Testis (tissue), 5 donors: ENCODE measurements at places on chromosomes 13 and 19. TPM values are rescaled to one million over a fixed set of nuclear protein-coding genes. Genes with fewer than 3 reads are reported as not detected.

GRCh38 chr19:36973844-36974195 lies 57.7 kb downstream of the ZNF568 start:
- no peaks in the 10 kb centered on the region for H3K27me3 ChIP-seq
- H3K4me1 ChIP-seq: peaks cover 7% of the 10 kb centered on the region
- peak overlapping the region; percentile 76 for H3K4me3 ChIP-seq

DNA sequence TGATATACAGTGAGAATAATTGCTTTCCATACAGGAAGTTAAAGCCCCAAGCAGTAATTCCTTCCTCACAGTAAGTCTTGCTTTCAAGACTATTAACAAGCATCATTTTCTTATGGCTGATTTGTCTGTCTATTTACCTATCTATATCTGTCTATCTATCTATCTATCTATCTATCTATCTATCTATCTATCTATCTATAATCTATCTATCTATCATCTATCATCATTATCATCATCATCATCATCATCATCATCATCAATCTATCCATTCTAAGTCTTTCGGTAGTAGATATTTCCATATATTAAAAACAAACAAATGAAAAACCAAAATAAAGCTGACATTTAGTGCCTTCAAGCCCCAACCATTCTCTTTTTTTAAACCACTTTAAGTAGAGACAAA lies 224.4 kb upstream of the RXFP2 start:
- H3K36me3 ChIP-seq: no peaks in the 10 kb centered on the region
- no peak overlapping the region for H3K4me3 ChIP-seq
- no peaks in the 10 kb centered on the region for H3K4me1 ChIP-seq
- no peaks in the 10 kb centered on the region for H3K27me3 ChIP-seq
- DNase-seq: no peak

GRCh38 chr13:77874406-77874805 lies 44.2 kb downstream of the EDNRB start:
- no peak for DNase-seq
- H3K4me3 ChIP-seq: no peak overlapping the region
- H3K27ac ChIP-seq: no peak overlapping the region

The N4BP2L1 gene
- 8.3 TPM for polyA plus RNA-seq

GRCh38 chr13:51243832-51244231 lies 21.6 kb downstream of the FAM124A start:
- H3K27ac ChIP-seq: no peak overlapping the region
- no peaks in the 10 kb centered on the region for H3K36me3 ChIP-seq
- no peak for DNase-seq
- no peaks in the 10 kb centered on the region for H3K27me3 ChIP-seq
- peaks cover 9% of the 10 kb centered on the region for H3K4me1 ChIP-seq
- H3K4me3 ChIP-seq: no peak overlapping the region

GRCh38 chr13:45195421-45195820 lies 5.4 kb downstream of the KCTD4 start:
- no peak overlapping the region for H3K27ac ChIP-seq
- H3K4me3 ChIP-seq: no peak overlapping the region
- H3K27me3 ChIP-seq: no peaks in the 10 kb centered on the region

GRCh38 chr19:13579388-13580060 lies 73.2 kb upstream of the CACNA1A start:
- no peak overlapping the region for H3K4me3 ChIP-seq
- no peak overlapping the region for H3K27ac ChIP-seq
- no peak for DNase-seq
- H3K27me3 ChIP-seq: no peaks in the 10 kb centered on the region
- H3K4me1 ChIP-seq: no peaks in the 10 kb centered on the region
- H3K36me3 ChIP-seq: no peaks in the 10 kb centered on the region

The PCDH9 gene
- 2.3 TPM for polyA plus RNA-seq

DNA sequence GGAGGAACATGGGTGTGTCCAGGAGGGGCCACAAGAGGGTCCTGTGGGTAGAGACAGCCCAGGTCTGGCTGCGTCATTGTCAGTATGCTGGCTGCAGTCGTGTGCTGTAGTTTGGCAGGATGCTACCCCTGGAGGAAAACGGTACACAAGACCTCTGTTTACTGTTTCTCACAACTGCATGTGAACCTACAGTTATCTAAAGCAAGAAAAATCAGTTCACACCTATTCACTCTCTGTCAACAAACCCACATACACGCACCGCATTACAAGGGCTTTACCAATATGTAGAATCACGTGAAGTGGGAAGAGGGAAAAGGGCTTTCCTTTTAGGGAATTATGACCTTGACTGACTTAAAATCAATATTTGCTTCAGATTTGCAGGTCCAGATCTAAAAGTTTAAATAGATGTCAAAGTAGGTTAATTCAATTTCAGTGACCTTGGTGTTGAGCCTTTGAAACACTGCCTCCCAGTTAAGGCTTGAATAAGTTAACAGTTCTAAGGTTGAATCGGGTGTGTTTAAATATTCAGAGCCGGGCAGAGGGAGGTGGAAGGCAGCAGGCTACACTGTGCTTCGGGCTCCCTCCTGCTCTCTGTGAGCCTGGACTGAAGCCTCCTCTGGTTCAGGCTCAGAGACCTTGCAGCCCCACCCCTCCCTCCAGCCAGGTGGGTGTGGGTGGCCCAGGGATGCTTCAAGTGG lies 17.2 kb upstream of the MCF2L start:
- no peak for DNase-seq
- H3K27me3 ChIP-seq: no peaks in the 10 kb centered on the region
- H3K36me3 ChIP-seq: no peaks in the 10 kb centered on the region
- H3K27ac ChIP-seq: no peak overlapping the region

DNA sequence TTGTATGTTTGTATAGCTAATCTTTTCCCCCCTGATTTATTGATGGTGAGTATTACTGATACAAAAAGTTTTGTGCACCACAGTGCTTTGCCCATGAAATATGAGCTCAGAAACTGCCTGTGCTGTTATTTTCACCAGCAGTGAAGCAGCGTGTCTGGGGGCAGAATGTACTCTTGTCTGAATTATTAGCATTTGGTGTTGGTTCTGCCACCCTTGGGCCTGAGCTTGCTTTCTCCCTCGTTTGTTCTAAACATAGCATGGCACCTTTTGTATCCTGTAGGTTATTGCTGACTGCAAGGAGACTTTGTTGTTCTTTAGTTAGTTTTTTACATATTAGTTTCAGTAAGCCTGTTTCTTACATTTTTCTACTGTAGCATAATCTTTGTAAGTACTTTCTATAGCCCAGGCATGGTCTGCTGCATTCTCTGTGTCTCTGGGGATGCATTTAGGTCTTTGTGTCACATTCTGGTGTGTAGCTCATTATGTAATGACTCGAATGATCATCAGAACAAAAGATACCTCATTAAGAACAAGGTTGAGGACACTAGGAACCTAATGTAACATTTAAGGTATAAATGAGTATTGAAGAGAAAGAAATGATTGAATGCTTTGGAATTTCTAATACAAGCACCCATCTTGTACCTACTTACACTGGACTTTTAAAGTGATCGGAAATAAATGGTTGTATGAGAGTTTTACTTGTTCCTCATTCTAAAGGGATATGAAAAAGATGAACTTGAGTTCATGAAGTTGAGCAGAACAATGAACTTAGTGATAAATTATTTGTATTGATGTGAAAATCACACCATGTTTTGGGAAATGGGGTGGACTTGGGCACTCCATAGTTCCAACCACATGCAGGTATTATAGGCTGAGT lies 50.3 kb upstream of the GPI start:
- H3K27ac ChIP-seq: no peak overlapping the region
- H3K4me1 ChIP-seq: peaks cover 41% of the 10 kb centered on the region
- H3K36me3 ChIP-seq: no peaks in the 10 kb centered on the region
- DNase-seq: no peak

The SLAIN1 gene
- 73.1 TPM for polyA plus RNA-seq

DNA sequence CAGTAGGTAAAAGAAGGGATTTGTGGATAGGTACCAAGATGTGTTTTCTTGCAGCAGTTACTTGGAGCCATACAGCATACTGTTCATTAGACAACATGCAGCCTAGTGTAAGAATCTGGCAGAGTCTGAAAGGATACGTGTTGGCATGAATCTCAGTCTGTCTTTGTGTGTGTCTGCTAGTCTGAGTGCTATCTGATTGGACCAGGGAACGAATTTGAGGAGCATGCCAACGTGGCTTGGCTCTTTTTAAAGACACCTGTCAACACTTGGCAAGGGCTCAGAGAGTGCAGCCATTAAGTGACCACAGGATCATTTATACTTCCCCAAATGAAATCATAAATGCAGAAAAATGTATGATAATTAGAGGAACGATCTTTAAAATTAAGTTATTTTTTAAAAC lies 27.6 kb upstream of the ATXN8OS start:
- DNase-seq: no peak
- no peaks in the 10 kb centered on the region for H3K27me3 ChIP-seq
- no peak overlapping the region for H3K27ac ChIP-seq
- no peak overlapping the region for H3K4me3 ChIP-seq

- no peak overlapping the region for H3K4me3 ChIP-seq
- H3K27me3 ChIP-seq: no peaks in the 10 kb centered on the region
- DNase-seq: no peak
- no peaks in the 10 kb centered on the region for H3K4me1 ChIP-seq
- H3K36me3 ChIP-seq: no peaks in the 10 kb centered on the region
- H3K27ac ChIP-seq: no peak overlapping the region
Measured at GRCh38 chr13:32553720-32554119, 15.1 kb upstream of the N4BP2L2 start.

The ZNF615 gene
- polyA plus RNA-seq: 4.7 TPM

- H3K36me3 ChIP-seq: no peaks in the 10 kb centered on the region
- no peak for DNase-seq
- no peaks in the 10 kb centered on the region for H3K27me3 ChIP-seq
- H3K27ac ChIP-seq: no peak overlapping the region
Measured at GRCh38 chr19:44196772-44197171, 15.6 kb upstream of the ZNF227 start.

DNA sequence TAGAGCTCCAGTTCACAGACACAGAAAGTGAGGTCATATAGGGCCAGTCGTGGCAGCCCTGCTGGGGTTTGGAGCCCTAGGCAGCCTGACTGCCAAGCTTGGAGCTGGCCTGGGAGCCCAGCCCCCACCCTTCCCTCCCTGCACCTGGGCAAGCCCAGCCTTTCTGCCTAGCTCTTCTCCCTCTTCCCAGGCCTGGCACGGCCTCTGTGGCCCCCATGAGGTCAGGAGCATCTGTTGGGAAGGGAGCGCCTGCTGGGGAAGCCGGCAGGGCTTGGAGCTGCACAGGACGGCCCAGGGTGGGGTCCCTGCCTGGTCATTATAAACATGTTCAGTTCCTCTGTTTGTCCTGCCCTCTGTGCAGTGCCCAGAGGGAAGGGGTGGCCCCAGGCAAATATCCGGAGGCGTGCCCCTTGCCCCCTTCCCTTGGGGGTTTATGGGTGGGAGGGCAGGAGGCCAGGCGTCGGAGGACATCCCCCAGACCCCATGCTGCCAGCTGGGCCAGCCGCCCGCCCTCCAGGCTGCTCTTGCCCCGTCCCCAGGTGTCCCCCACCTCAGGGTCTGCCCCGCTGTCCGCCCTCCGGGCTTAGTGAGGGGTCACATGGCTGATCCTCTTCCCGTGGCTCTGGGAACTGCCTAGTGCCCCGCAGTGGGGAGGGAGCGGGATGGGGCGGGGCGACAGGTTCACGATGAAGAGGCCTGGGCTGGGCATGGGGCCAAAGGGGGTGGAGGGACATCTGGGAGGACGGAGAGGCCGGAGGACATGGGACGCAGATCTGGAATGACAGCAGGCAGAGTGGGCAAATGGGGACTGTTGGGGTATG lies 30.0 kb upstream of the NCCRP1 start:
- no peak overlapping the region for H3K27ac ChIP-seq
- no peaks in the 10 kb centered on the region for H3K27me3 ChIP-seq
- no peaks in the 10 kb centered on the region for H3K36me3 ChIP-seq
- H3K4me1 ChIP-seq: peaks cover 13% of the 10 kb centered on the region
- H3K4me3 ChIP-seq: no peak overlapping the region
- DNase-seq: peak; percentile 68

GRCh38 chr19:28234637-28235036 lies 978.3 kb downstream of the UQCRFS1 start:
- H3K36me3 ChIP-seq: no peaks in the 10 kb centered on the region
- H3K27me3 ChIP-seq: no peaks in the 10 kb centered on the region
- H3K27ac ChIP-seq: no peak overlapping the region
- H3K4me3 ChIP-seq: no peak overlapping the region

DNA sequence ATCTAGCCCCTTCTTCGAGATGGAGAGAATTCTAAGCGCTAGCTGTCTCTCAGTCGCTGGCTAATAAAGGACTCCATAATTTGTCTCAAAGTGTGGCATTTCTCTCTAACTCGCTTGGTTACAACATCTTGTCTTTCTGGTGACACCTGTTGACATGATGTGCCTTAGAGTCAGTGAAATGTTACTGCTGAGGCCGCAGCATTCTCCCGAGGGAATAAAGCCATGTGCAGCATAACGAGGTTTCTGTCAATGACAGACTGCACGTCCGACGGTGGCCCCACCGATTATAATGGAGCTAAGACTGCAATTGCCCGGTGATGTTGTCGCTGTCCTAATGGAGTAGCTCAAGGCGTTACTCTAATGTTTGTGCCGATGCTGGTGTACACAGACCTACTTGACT lies 20.3 kb upstream of the GPR32 start:
- no peak for DNase-seq
- H3K4me1 ChIP-seq: no peaks in the 10 kb centered on the region
- H3K27ac ChIP-seq: no peak overlapping the region
- no peak overlapping the region for H3K4me3 ChIP-seq
- H3K36me3 ChIP-seq: no peaks in the 10 kb centered on the region

DNA sequence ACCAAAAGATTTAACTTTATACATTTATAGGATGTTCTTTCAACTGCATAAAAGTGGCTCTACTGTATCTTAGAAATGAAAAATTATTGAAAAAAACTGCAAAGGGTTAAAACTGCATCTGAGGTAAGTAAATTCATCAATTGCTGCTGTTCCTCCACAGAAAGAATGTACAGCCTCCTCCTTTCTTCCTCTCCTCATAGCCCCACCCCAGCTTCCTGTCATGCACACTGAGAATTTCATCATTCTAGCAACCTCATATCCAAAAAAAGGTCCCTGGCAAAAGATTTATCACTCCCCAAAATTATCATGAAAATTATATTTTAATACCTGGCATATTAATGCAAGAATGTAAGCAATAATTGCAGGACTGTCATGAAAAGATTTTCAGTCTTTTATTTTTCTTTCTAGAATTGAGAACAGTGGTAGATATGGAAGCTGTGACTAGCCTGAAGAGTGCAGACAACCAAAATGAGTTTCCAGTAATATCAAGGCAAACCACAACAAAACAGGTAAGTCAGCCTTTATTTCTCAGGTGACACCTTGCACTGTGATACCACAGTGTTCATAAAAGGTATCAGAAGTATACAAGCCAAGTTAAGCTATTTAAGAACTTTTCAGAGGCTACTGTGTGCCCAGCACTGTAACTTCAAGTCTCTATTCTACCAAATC lies 110.8 kb downstream of the SUCLA2 start:
- H3K4me1 ChIP-seq: no peaks in the 10 kb centered on the region
- no peak overlapping the region for H3K4me3 ChIP-seq
- H3K27ac ChIP-seq: no peak overlapping the region

- peak; percentile 73 for DNase-seq
- no peaks in the 10 kb centered on the region for H3K36me3 ChIP-seq
- H3K4me3 ChIP-seq: no peak overlapping the region
Measured at GRCh38 chr19:18850471-18851375, 19.0 kb downstream of the UPF1 start.

DNA sequence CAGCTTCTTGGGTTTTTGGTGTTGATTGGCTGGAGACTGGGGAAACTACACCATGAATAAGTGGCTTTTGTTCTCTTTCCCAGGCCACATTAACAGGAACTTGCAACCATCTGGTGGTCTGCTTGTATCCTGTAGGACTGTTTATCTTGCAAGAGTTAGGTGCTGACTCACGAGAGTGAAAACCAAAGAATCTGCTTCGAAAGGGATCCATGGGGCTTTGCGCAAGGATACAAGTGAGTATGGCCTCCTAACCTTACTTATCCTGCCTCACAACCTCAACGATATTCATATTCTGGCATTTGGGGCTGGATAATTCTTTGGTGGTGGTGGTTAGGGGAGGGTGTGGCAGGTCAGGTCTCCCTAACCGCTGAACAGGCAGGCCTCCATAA lies 4.7 kb upstream of the SIGLECL1 start:
- H3K36me3 ChIP-seq: no peaks in the 10 kb centered on the region
- no peak overlapping the region for H3K27ac ChIP-seq
- H3K4me1 ChIP-seq: no peaks in the 10 kb centered on the region
- DNase-seq: no peak
